ENCODE measurements at places on chromosomes 3 and 15. TPM values are rescaled to one million over a fixed set of nuclear protein-coding genes. Genes with fewer than 3 reads are reported as not detected.

DNA sequence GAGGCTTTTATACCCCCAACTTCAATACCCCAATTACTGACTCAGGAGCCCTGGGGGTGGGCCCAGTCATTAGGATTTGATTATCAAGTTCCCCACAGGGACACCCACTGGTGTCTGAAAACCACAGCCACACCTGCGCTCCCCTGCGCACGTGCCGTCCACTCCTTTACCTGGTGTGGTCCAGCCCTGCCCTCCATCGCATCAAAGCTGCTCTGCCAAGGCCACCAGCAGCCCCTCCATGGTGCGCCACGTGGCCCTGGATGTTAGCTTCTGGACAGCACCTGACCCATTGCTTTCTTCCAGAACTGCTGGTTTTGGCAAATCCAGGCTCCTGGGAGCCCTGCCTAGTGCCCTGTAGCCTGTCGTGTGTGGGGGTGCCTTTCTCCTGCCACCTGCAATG is 136.3 kb downstream of the NSMCE3 start:
- DNase-seq = no peak

DNA sequence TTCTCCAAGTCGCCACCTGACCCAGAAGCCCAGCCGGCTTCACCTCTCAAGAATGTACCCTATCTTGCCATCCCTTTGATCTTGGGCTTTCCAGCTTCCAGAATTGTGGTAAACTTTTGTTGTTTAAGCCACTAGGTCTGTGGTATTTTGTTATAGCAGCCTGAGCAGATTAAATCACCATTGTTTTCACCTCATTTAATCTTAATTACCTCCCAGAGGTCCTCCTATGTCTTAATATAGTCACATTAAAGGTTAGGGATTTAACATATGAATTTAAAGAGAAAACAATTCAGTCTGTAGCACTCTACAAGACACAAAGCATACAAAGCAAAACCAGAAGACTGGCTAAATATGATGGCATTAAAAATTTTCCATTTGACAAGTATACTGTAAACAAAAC is 123.4 kb upstream of the CADM2 start:
- no peak for DNase-seq

Gene FBXW12
- total RNA-seq = 0.14 TPM

GRCh38 chr3:50303013-50303815 is at the start of gene HYAL1:
Gene HYAL1, minus strand, starts transcription at chr3:50303574. Its CDS starts 618 bp downstream, at chr3:50302956.
- no peak for DNase-seq

DNA sequence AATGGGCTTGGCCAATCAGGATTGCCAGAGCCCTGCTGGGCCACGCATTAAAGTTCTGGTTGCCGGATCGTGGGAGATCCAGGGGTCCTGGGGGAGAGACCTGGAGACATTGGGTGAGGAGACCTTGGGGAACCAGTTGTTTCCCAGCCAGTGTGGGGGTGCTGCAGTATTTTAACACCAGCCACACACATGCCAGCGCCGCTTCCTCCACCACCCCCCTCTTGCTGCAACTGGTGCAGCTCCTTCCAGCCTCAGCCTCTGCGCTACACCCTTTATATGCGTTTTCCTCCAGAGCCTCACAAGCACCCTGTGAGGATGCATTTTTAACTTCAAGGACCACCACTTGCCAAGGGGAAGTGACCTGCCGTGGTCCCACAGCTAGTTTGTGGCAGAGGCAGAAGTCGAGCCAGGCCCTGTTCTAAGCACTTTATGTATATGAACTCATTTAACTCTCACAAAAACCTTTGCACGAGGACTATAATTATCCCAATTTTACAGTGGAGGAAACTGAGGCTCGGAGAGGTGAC is 29.4 kb upstream of the GRIP2 start:
- DNase-seq = no peak

GRCh38 chr3:71030748-71031147 is 552.8 kb downstream of the FOXP1 start:
- DNase-seq = no peak

DNA sequence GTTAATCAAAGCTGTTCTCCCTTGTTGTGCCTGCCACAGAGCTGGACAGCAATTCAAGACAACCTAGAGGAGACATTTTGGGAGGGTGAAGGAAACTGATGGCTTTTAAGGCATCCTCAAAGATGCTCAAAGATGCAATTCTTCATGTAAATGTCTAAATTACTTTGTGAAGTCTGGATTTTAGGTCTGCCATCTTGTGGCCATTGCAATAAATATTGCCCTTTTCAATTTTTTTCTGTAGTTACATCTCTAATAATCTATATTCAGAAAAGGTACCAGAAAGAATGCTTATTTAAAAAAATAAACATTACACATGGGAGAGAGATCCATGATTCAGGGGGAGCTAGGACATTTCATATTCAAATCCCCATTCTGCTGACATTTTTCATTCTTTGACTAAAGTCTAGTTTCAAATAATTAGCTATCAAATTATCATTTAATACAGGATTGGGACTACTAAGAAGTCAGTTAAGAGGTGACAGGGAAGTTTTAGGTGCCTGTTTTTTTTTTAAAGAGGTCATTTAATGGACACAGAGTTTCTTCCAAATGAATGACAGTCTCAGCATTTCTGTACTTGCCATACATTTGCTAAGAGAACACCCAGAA is 259.8 kb upstream of the WNT5A start:
- no peak for DNase-seq

DNA sequence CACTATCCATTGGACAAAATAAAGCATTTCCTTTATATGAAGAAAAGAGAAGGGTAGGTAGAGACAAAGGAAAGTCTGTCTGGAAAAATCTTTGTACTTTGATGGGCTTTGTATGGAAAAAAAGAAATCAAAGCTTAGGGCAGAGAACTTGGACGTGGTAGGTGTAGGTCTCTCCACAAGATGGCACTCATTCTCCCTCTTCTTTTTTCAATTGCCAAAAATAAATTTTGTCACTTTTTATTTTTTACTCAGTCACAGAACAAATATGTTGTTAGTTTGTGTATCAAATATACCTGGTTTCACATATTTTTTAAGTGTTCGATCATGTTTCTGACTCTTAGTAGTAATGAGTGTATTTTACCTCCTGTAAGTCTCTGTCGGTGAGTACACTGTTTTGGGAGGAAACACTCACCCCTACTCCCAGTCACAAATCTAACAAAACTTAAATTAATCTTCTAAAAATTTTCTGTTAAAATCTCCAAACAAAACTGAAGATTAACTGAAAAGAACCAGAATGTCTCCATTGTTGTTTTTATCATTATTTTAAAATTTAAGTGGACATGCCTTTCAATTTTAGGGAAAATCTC is 415.8 kb upstream of the GOLIM4 start:
- DNase-seq = no peak

GRCh38 chr3:14988988-14989394 is 41.6 kb downstream of the NR2C2 start:
- DNase-seq = no peak

GRCh38 chr3:8596321-8597218 is 48.0 kb downstream of the SSUH2 start:
- DNase-seq = no peak

Gene C3orf49
- not detected for total RNA-seq

DNA sequence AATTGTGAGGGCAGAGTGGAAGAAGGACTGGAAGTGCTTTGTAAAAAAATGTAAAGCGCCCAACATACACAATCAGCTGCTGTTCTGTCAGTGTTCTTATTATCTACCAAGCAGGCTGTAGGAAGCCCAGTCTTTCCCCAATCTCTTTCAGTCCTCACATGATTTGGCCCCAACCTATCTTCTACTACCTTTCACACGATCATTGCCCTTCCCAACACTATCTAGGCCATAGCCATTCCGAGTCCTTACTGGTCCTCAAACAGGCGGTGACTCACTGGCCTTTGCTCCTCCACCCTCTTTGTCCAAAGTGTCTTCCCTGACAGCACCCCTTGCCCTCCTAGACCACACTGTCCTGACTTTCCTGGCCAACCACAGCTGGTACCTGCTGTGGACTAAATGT is 861 bp upstream of the RFT1 start:
- DNase-seq = no peak

GRCh38 chr15:93217343-93217742 is 128.3 kb upstream of the RGMA start:
- DNase-seq = no peak

GRCh38 chr3:8153800-8154199 is 347.8 kb upstream of the LMCD1 start:
- no peak for DNase-seq

Gene THAP10
- total RNA-seq = not detected

GRCh38 chr3:52471371-52472238 is 16.2 kb downstream of the NISCH start:
- DNase-seq = no peak

- peak; percentile 80 for DNase-seq
Measured at GRCh38 chr15:80152180-80152895, 461 bp upstream of the FAH start.

- no peak for DNase-seq
Measured at GRCh38 chr15:70267879-70268278, 170.2 kb upstream of the TLE3 start.

DNA sequence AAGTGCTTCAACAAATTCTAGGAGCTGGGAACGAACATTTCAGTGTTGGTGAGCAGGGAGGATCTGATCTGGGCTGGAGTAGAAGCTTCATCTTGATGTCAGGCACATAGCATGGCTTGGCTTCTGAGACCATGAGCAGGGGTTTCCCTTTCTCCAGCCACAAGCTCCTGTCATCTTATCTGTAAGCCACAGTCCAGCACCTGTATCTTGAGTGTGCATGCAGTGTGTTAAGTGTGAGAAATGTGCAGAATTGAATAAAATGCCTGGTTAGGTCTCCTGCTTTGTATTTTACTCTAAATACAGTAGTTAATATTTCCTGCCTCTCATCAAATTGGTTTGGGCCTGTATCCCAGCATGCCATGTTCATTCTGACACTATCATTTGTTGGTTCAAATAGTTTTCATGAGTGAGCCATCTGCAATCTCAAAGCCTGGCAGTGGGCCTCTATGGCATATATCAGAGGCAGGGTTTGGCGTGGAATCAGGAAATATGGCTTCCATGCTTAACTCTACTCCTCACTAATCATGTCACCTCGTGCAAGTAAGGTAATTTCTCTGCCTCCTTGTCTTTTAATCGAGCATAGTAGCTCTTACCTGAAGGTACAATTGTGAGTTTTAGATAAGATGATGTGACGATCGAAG is 43.3 kb downstream of the TLNRD1 start:
- DNase-seq = no peak

GRCh38 chr15:100875495-100875894 is 4.1 kb upstream of the ALDH1A3 start:
- no peak for DNase-seq

Gene EFCC1
- 0.11 TPM for total RNA-seq

DNA sequence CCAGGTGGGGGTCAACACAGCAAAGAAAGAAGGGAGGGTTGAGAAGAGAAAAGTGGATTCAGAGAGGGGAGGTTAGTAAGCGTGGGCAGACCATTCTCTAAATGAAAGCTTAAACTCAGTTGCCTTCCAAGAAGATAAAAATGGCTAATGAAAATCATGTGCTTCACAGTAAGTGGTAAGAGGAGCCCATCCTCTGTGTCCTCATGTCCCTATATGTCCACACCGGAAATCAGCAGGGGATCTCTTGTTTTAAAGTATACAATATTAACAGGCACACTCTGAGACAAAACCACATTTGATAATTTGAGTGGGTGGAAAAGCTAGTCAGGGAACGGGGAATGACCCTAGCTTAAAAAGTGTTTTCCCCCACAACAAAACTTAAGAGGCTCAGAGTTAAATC is 4.4 kb upstream of the FOXP1 start:
- no peak for DNase-seq

All from activated T-helper 2 cell treated with anti-CD3 and anti-CD28 coated beads, Interferon-gamma antibody, Interleukin-2, Interleukin-4, amounts not matched to agents 10 μg/mL and 5 μg/mL and 100 μg/mL, durations not matched to agents 14 hours and 24 hours and 36 hours (primary cell).